Activated T-cell treated with anti-CD3 and anti-CD28 coated beads, Interleukin-2, amount 50 U/mL, for 24 hours (primary cell): ENCODE measurements at places on chromosomes 12 and 14.
A peak's percentile ranks its signal among the peaks of the same experiment; 100 is the strongest.

GRCh38 chr12:93616584-93617101, 44.2 kb downstream of the SOCS2 start:
- DNase-seq, result no peak

GRCh38 chr14:32531942-32532515, 202.9 kb downstream of the AKAP6 start:
- DNase-seq, result no peak

DNA sequence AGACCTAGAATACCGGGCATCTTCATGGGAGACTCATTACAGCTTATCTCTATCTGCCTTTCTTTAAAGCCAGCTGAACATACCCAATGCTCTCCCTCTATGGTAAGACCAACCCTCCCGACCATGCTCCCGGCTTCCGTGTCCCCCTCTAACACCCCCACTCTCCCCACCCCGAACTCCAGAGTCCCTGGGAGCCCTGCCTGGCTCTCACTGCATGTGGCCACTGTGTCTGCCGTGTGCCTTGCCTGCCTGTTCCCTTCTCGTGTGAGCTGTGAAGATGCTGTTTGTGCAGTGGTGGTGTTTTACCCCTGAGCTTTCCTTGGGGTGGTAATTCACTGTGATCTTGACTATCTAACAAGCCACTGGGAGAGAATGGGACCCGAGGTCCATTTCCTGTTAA, 146.4 kb upstream of the FKBP4 start:
- no peak for DNase-seq

DNA sequence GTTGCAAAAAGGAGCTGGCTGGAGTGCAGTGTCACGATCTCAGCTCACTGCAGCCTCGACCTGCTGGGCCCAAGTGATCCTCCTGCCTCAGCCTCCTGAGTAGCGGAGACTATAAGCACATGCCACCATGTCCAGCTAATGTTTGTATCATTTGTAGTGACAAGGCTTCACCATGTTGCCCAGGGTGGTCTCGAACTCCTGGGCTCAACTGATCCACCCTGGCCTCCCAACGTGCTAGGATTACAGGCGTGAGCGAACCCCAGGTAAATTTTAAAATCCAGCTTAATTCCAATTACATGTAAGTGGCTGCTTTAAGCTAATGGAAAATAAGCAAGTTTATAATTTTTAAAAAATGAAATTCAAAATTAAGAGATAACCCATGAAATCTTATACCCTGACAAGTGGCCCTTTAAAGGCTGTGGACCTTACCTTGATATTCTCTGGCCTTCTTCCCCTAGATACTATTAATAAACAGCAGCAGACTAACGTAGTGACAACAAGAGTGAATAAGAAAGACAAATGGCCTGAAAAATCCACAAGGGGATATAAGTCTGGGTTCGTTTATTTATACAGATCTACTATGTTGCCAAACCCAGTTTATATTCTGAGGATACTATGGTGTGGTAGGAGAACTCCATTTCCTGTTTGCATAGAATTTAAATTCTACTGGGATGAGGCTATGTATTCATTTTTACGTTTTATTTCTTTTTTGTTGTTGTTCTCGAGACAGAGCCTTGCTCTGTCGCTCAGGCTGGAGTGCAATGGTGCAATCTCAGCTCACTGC, 25.6 kb upstream of the SLC2A3 start:
- no peak for DNase-seq

DNA sequence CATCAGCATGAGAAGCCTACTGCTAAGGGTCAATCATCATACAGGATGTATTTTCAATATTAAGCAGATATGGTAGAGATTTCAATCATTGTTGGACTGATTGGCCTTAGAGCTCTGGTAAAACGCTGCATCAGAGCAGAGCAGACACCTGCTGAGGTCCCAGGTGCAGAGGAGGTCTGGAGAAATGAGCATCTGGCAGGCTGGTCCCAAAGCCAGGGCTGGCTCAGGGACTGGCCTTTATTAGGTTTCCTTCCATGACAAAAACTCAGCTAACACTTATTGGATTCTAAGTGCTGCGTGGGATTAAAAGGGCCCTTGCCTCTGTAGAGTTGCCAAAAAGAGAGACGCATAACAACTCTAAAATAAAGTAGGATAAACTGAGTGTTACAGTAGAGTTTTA, 29.7 kb downstream of the AKAP6 start:
- DNase-seq, result no peak

- DNase-seq, result no peak
Observed at GRCh38 chr14:93889739-93890483, 37.2 kb upstream of the FAM181A start.

DNA sequence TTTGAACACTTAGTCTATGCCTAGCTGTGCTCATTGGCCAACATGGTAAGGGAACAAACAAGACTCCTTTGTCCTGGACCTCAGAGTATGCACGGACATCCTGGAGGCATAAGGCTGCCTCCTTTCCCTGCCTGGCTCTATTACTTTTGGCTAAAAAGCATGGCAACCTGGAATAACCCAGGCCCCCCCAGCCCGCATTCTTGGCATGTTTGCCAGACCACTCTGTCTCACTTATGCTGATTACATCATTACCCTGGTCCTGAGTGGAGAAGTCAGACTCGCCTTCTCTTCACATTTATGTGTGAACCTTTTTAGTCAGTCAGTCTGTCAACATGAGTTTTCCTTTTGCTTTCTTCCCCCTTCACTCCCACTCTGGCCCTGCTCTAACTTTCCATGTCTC, 58.0 kb upstream of the ELK3 start:
- no peak for DNase-seq

GRCh38 chr12:121798787-121799155, 5.0 kb upstream of the SETD1B start:
- no peak for DNase-seq

GRCh38 chr14:22780105-22780679, 13.7 kb downstream of the OXA1L start:
- no peak for DNase-seq

DNA sequence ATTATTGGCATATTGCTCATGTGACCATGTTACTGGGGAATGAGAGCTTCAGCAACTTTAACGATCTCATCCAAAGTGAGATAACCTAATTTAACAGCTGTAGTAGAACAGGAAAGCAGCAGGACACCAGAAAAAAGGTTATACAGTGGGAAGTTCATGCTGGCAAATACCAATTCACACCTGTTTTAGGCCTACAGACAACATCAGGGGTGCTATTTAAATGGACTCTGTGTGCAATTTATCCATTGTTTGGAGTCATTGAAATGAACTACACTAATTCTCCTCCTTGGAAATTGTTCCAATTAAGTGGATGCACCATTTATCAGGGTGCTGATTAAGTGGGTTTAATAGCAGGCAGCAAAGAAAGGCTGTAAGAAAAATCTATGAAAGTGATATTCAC, 424.4 kb upstream of the LMO3 start:
- no peak for DNase-seq

DNA sequence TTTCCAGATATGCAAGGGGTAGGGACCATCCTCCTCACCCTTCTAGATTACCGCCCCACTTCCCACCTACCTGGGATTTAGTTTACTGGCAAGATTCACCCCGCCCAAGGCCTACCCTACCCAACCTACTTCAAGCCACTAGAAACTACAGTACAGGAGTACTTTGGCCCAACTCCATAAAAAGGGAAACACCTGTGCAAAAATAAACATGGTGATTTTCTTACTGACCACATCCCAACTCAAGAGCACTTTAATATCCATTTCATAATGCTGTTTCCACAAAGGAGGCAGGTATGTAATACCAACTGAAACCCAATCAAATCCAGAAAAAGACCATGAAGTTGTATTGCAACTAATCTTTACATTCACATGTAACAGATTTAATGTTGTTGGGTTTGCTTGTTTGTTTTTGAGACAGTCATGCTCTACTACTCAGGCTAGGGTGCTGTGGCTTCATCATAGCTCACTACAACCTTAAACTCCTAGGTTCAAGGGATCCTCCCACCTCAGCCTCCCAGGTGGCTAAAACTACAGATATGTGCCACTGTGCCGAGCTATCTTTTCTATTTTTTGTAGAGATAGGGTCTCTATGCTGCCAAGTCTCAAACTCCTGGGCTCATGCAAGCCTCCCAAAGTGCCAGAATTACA, 41.7 kb upstream of the RAP1B start:
- no peak for DNase-seq

DNA sequence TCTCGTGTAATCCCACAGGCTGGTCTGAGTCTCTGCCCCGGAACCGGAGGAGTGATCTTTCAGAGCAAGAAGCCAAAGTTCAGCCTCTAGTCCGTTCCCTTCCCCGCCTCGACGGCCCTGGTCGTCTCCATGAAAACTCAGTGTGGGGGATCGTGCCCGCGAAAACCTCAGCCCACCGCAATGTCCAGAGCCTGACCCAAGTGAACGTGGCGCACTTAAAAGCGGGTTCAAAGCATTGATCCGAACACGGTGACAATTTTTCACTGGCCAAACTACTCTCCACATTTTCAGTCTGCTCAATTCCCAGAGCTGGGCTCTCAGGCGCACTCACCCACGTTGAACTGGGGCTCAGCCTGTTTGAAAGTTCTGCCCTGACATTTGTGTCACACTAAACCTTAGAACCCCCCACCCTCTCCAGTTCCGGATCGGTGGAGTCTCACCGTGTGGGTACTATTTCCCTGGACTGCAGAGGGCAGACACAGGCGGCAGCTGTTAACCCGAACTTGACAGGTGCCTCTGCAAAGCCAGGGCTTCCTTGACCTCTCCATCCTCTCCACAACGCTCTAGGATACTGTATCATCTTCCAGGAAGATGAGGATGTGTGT, 886 bp upstream of the PRICKLE1 start:
- peak; percentile 32 for DNase-seq

DNA sequence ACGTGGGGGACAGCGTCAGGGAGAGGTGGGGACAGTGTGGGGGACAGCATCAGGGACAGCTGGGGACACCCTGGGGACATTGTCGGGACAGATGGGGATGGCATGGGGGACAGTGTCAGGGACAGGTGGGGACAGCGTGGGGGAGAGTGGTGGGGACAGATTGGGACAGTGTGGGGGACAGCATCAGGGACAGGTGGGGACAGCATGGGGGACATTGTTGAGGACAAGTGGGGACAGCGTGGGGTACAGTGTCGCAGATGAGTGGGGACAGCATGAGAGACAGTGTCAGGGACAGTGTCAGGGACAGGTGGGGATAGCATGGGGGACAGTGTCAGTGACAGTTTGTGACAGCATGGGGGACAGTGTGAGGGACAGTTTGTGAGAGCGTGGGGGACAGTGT, 240.9 kb downstream of the TMEM121 start:
- DNase-seq, result no peak

- DNase-seq, result no peak
Observed at GRCh38 chr12:14982562-14982961, 9.7 kb downstream of the PDE6H start.

DNA sequence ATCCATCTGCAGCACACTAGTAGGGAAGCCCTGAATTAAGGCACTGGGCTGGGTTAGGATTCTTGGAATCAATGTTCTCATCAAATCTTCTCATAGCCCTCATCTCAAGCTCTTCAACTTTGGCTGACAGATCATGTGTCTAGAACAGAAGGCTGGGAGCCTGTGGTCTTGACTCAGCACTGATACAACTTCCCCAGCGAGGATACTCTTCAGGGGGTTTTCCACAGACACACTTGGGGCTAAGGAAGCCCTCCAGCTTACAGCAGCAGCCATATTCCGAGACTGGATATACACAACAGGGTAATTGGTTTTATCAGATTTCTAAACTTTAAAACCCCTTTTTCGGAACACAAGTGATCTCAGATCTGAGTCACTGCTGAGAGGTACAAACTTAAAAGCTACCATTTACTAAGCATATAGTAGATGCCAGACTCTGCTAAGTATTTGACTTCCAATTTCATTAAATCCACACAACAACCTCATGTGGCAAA, 3.5 kb downstream of the FMNL3 start:
- peak; percentile 61 for DNase-seq

- DNase-seq, result no peak
Observed at GRCh38 chr14:53532853-53533252, 379.7 kb upstream of the DDHD1 start.

DNA sequence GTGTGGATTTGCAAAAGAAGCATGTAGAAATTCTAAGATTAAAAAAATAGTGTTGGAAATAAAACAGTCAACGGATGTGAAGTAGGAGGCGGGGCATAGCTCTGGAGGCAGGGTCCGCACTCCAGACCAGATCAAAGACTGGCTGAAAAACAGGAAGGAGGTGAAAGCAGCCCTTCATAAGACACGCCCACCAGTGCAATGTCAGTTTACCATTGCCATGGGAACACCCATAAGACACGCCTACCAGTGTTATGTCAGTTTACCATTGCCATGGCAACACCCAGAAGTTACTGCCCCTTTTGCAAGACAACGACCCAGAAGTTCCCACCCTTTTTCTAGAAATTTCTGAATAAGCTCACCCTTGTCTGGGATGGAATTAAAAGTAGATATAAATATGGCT, 87.1 kb downstream of the FZD10 start:
- no peak for DNase-seq

GRCh38 chr12:29103539-29103974, 45.5 kb upstream of the FAR2 start:
- peak; percentile 52 for DNase-seq

- no peak for DNase-seq
Observed at GRCh38 chr12:124379938-124380754, 85.3 kb downstream of the RFLNA start.

DNA sequence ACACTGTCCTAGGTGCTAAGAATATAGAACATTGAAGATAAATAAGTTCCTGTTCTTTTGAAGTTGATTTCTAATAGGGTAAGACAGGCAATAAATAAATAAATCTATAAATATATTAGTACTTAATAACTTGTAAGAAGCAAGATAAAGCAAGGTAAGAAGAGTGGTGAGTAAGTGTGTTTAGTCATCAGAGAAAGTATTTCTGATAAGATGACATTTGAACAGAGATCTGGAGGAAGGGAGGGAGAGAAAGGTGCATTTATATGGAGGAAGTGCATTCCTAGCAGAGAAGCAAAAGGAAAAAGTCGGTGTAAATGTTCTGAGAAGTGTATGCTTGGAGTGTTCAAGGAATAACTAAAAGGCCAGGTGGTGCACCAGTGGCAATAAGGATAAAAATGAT, 184.4 kb upstream of the GRIP1 start:
- no peak for DNase-seq

GRCh38 chr14:73935666-73936065, 14.2 kb downstream of the FAM161B start:
- no peak for DNase-seq

GRCh38 chr12:14810953-14811483, 3.0 kb downstream of the SMCO3 start:
- DNase-seq, result no peak

GRCh38 chr12:94048757-94049156, 99.6 kb upstream of the PLXNC1 start:
- no peak for DNase-seq

GRCh38 chr12:26867080-26867479, 34.1 kb upstream of the ITPR2 start:
- DNase-seq, result no peak

DNA sequence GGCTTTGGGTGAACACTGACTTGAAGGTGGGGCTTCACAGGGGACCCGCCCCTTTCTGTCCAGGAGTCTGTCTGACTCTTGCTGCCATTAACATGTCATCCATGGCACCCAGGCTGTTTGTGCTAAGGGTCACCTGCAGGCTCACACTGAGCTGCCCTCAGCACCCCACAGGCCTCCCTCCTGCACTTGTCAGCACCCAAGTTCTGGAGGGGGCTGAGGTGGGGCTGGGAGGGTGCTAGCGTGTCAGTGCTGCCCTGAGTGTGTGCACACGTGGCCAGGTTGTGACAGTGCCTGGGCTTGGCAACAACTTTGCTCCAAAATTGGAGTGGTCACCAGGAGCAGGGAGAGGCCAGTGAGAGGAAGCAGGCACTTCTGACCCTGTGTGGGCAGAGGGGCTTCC, 963.2 kb downstream of the TRHDE start:
- DNase-seq, result no peak
